GM23338 (cell line): ENCODE measurements at places on chromosomes 6 and 20.

DNA sequence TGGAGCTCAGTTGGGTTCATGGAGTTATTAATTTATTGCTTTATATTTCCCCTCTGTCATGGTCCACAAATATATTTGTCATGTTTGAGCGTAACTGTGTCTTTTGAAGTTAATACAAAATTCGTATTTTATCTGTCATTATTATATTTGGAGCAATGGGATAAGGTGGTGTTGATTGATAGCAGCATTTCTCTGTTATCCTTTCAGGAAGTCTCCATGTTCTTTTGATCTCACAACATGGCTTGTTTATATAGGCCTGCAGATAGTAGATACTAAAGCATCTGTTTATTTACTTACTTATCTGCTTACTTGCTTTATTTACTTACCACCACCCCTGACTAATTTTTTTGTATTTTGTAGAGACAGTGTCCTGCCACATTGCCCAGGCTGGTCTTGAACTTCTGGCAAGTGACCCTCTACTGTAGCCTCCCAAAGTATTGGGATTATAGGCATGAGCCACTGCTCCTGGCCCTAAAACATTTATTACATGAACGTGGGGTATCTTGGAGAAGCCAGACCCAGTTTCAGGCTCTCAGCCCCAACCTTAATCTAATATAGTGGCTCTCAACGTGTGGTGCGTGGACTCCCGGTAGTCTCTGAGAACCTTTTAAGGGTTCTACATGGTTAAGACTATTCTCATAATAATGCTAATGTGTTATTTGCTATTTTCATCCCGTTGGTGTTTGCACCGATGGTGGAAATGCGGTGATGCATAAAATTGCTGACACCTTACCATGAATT, 104.2 kb downstream of the NCOA3 start:
- no peak for DNase-seq

DNA sequence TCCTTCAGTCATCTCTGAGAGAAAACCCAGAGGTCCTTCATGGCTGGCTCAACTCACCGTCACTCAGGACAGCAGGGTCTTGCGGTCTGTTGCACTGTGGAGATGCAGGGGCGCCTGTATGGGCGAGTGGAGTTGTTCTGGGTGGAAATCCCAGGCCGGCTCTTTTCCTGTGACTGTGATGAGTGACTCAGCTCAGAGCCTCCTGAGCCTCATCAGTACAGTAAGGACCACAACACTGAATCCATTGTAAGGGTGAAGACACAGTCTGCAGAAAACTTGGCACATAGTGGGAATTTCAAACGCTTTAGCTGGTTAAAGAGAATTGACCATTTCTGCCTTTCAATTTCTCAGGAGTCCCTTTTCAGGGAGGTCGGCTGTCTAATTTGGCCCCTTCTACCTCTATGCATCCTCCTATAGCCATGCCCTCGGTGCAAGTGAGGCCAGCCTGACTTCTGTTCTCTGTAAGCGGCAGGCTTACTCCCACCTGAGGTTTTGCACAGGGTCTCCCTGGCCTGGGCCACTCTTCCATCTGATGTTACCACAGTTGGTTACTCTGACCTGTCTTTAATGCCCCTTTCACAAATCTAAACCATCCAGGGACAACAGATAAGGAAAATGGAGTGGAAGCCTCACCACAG, 35.5 kb upstream of the TBXT start:
- no peak for DNase-seq

- no peak for DNase-seq
Observed at GRCh38 chr20:59996108-59996507, 37.9 kb downstream of the CDH26 start.

DNA sequence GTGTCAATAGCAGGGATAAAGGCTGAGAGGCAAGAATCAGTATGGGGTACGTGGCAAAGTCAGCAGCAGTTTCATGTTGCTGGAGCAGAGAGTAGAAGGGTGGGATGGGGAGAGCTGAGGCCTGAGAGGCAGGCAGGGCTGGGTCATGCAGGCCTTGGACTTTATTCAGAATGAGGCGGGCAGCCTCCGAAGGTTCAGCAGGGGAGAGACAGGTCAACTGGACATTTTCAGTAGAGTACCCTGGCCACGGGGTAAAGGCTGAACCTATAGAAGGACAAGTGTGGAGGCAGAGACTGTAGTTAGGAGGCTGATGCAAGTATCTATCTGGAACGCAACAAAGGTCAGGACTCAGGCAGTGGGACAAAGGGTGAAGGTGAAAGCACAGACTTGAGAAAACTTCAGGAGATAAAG, 13.7 kb downstream of the NOTCH4 start:
- no peak for DNase-seq

DNA sequence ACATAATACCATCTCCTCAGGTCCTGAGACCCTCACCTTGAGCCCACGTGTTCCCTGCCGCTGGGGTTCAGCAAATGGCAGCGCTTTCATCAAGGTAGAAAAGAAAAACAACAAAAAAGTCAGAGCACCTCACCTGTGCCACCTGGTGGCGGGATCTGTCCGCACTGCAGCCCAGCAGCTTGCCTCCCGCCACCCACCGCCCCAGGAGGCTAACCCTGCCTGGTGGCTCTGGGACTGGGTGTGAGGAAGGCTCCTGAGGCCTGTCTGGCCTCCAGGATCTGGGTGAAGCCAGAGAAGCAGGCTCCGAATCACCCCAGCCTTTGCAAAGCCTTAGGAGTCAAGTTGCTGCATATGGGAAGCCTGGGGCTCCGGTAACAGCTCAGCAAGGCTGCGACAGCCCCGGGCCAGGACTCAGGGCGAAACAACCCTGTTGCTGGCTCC, 270.8 kb downstream of the BMP7 start:
- peak; percentile 86 for DNase-seq

GRCh38 chr6:31031095-31031494, 20.8 kb downstream of the MUC22 start:
- no peak for DNase-seq

GRCh38 chr20:22425344-22426295, 158.8 kb downstream of the FOXA2 start:
- no peak for DNase-seq

DNA sequence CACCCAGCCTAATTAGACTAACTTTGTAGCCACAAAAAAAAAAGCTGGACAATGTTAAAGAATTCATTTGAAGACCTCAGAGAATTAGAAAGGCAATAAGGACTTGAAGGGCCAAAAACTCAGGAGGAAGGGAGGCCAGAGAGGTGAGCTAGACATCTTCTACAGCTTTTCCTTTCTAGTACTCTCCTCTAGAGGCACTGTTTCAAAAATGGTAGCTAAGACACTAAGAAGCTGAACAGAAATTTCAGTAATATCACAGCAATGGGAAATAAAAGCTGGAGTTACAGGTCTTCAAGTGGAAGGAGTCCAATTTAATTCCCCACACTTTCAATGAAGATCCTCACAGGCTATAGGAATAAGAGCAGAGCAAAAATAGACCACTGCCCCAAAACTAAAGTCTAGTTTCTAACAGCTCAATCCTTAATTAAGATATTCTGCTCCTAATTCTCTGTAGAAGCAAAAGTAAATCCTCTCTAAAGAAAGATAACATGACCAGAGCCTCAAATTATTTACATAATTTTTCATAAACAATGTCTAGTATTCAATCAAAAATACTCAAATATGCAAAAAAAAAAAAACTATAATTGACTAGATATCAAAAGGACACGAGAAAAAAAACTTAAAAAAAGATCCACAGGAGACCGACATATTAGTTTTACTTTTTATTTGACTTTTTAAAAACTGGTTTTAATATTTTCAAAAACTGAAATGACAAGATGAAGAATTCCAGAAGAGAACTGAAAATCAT, 63.7 kb downstream of the RNGTT start:
- peak; percentile 62 for DNase-seq

DNA sequence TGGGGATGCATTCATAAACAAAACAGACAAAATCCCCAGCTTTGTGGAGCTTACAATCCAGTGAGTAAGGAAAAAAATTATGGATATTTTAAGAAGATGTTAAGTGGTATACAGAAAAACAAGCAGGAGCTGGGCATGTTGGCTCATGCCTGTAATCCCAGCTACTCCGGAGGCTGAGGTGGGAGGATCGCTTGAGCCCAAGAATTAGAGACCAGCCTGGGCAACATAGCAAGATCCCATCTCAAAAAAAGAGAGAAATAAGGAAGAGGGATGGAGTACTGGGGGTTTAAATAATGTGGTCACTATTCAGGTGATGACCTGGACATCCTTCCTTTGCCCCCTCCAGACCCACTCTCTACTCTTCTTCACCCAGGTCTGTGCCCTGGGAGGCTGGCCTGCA, 55.0 kb upstream of the MDGA1 start:
- DNase-seq: no peak

DNA sequence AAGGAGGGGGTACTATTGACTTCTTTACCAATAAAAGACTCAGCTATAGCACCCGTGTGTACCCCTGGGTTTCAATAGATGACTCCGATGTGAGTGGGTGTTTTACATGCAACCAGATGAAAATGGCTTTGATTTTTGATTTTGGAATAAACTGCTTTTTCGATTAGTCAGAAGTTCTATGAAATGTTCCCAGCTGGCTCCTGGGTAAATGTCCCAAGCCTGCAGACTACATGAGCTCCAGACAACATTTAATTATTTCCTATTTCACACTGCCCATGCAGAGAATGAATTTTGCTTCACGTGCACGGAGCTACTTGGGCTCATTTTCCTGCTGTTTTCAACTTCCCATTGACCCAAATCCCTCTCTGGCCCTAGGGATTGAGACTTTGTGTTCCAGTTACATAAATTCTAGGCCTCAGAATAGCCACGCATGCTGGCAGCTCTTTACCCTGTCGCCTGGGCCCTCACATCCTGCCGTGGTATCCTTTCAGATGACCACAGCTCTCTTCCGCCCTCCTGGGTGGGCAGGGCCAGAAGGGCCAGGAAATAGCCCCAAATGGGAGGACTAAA, 59.7 kb downstream of the GPR6 start:
- no peak for DNase-seq

DNA sequence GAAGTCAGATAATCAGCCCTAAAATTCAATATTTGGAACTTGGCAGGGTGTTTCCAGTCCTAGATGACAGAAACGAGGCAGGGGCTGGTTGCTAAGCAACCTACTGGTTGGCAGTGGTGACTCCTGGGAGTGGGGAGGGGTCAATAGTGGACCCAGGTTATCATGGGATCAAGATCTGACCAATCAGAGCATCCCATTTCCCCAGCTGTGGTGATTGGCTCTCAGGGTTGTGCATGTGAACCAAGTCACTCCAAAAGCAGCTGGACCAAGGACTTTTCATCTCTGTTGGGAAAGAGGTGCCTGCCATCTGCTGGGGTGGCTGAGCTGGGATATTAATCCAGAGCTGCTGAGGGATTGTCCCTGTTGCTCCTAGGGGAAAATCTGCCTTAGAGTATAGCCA, 253.4 kb downstream of the PREX1 start:
- DNase-seq: peak; percentile 44

DNA sequence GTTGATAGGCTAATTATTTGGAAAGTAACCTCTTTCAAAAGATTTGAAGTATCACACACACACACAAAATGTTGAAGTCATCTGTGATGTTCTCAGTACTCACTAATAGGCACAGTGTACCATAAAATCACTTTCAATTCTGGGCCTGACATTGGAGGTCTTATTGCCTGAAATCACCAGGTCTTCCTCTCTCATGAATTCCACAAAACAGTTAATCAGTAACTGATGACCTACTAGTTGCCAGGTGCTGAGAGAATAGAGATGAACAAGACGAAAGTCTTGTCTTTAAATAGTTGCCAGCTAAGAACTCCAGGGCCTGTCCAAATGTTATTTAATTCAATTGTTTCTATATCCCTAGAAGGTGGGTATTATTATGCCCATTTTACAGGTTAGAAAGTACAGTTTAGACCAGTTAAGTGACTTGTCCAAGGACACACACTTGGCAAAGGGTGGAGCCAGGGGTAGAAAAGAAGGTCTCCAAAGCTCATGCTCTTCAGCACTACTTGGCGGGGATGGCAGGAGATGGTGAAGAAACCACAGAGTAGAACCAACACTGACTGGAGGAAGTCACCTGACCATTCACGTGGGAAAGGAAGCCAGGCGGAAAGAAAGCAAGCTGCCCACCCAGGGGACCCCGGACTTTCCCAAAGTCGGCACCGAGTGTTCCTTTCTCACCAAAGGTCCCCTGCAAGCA, 116.4 kb downstream of the KIF6 start:
- DNase-seq: no peak

DNA sequence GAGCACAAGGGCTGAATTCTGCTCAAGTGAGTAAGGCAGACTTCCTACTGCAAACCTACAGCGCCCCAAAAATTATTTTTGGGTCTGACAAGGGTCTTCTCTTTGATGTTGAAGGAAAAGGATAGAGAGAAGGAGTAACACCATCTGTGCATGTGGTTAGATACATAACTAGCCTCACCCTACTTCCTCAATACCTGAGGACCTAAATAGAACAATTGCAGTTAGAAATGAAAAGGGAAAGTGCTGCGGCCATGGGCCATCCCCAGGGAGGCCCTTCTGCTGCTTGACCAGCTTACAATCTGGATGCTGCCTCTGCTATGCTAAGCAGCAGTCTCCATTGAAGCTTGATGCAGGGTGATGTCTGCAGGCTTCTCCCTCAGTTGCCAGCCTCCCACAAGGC, 63.2 kb upstream of the ARMH2 start:
- DNase-seq: no peak

- no peak for DNase-seq
Observed at GRCh38 chr6:83292900-83293843, 100.0 kb downstream of the RWDD2A start.

DNA sequence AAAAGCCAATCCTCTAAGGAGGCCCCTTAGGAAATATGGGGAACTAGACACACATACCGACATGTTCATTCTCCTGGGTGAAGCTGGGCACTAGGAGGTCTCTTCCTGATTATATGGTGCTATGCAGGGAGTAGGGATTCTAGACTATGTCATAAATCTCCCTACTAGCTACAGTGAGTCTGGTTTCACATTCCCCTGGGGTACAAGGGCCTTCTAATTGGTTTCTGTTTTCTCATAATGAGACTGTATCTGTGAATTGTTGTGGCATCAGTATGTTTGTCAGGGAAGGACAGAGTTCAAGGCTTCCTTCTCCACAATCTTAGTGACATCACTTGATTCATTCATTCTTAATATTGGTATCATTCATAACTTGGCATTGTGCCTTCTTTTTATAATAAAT, 103.5 kb downstream of the TINAG start:
- no peak for DNase-seq

DNA sequence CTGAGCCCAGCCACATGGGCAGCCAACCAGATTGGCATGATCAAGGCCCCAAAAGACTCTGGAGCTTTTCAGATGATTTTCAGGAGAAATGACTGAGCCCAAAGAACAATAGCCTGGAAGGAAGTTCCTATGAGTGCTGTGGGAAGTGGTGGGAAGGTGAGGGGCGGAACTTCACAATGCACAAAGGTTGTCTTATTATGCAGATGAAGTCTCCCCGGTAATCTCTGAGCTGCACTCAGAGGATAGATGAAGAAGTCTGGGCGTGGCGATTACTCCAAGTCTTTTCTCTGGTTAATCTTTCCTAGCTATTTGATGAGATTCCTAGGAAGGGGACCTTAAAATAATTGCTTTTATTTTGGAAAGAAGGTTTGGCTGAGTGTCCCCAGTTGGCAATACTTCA, 36.9 kb downstream of the LBP start:
- DNase-seq: no peak

DNA sequence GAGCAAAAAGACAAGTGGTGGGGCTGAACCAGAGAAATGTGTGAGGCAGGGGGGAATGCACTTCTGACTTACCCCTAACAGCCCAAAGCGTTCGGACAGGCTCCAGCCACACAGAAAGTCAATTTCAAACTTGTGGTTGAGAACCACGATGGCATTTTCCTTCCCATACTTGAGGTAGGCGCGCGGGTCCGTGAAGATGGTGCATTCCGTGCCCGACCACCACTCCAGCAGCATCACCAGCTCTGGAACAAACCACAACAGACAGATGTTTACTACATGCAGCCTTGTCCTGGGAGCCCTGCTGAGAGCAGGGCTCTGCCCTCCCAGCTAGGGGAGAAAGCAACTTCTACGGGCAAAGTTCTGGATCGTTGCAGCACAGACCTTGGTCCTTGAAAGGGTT, 107.7 kb downstream of the AGPAT4 start:
- no peak for DNase-seq
